ENCODE measurements at places on chromosomes 2 and 18.

DNA sequence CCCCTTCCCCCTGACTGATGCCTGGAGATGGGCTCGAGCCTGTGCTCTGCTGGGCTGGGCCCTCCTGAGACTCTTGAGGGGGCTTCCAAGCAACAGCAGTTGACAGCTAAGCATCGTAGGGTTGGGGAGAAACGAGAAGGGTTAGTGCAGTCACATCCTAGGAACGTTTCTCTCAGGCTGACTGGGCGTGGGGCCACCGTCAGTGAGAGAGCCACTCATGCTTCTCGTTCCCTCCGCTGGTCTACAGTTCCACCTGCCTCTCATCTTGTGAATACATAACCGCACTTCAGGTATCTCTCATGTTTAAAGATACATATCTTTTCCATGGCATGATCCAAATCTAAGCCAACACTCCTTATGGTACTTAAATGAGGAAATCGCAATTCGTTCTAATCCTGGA, 66.4 kb downstream of the TRAPPC12 start:
- no peak for DNase-seq

- peak; percentile 80 for DNase-seq
These were observed 15.1 kb downstream of the SPTBN1 start for GRCh38 chr2:54471221-54471711.

DNA sequence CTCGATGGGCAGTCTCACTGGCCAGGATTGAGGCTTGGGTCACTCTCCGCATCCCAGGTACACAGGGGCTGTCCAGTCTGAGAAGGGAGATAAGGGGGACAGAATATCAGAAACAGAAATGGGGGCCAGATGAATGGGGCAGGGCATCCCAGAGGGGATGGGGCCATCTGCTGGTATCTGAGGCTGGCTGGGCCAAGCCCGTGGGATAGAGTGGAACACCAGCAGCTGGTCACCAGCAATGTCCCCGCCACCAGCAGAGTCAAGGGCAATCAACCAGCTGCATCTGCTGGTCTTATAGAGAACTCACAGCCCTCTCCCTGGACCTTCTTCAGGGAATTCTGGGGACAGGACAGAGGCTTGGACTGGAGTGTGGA, 128.8 kb upstream of the HAAO start:
- no peak for DNase-seq

GRCh38 chr2:239192456-239192855, 208.4 kb downstream of the HDAC4 start:
- no peak for DNase-seq

DNA sequence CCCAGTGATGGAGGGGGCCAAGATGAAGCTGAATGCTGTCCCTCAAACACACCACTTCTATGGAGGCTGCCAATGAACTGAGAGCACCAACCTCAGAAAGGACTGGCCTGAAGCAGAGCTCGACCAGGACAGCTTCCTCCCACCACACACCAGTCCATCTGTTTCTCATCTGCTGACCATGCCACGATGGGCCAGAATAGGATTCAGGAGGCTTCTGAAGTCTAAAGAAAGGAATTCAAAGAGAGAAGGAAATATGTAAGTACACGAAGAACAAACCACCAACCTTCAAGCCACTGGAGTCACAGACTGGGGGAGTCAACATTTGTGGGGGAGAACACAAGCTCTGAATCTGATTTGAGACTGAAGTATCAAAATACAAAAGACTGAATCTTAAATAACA, 157.6 kb upstream of the CCDC68 start:
- DNase-seq: no peak

DNA sequence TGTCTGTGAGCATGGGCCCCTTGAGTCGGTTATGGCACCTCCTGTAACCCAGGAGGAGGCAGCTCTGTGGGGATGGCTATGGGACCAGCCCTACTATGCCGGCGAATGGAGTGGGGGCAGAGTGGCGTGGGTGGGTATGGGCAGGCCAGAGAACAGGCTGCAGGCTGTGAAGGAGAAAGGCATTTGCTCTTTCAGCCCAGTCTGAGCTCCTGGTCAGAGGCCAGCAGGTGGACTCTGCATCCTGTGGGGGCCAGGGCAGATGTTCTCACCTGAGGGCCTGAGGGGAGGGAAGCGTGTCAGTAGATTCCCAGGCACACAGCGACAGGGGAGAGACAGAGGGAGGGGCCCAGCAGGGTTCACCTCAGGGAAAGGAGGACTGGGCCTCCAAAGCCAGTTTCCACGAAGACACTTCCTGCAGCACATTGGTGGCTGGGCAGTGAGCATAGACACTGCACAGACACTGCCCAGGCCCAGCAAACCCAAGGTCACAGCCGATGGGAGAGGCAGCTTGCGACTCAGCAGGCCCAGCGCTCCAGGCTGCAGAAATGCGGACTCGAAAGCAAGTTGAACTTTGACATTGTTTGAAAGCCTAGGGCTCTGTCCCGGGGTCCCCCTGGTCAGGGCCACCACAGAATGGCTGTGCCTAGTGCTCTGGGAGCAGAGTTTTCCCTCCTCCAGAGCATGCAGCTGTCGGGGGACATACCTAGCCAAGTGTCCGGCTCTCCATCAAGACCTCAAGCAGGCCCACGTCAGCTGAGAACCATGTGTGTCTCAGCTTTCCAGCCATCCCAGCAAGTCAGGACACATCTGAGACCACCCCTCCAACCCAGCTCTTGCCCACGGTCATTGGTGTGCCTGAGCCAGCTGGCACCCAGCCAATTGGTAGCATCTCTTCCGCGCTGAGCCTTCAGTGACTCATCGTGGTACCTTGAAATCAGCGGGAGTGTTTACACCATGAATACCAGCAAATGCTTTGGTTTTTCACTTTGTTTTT, 53.8 kb downstream of the TGOLN2 start:
- DNase-seq: peak; percentile 73
